IMR-90 (cell line): ENCODE measurements at places on chromosomes 16 and 17. TPM values are rescaled to one million over a fixed set of nuclear protein-coding genes. Genes with fewer than 3 reads are reported as not detected.

PRSS53 gene
- 0.56 and 0.72 TPM in 2 replicates for total RNA-seq

PRSS33 gene
- total RNA-seq: not detected in 2 replicates

TAT gene
- not detected in 2 replicates for total RNA-seq

GRCh38 chr17:16329519-16330271 lies 23.6 kb downstream of the CENPV start:
- DNase-seq: peak; percentile 56

AXIN2 gene
- 1.8 and 1.9 TPM in 2 replicates for total RNA-seq

DNA sequence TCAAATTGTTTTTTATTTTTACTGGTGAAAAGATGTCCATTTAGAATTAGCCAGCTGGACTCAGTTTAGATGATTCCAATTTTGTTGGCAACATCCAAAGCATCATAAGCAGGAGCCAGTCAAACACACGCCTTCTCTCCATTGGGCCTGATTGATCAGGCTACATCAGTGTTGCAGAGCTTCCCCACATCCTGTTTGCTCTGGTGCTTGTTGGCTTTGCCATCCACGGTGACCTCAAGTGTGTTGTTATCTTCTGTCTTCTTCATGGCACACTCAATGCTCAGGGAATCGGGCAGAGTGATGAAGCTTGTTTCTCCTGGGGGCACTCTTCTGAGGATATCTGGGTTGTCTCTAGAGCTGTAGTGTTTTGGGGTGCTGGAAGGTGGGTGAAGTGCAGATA lies 6.3 kb upstream of the NETO2 start:
- no peak for DNase-seq

GRCh38 chr16:50251375-50252081 lies 14.8 kb upstream of the ADCY7 start:
- peak; percentile 91 for DNase-seq
